ENCODE measurements at places on chromosomes 16 and 17. TPM values are rescaled to one million over a fixed set of nuclear protein-coding genes. Genes with fewer than 3 reads are reported as not detected.

Gene HSD17B2
- total RNA-seq: 8.3 TPM

Gene KRT17
- total RNA-seq: 11.0 TPM

Gene FZD2
- 32.3 TPM for total RNA-seq

Gene C1QTNF8
- total RNA-seq: not detected

Gene KRT33A
- total RNA-seq: not detected

Gene CSHL1
- total RNA-seq: not detected

Gene NUTF2
- 68.6 TPM for total RNA-seq

Data from epithelial cell of alveolus of lung (primary cell).